ENCODE measurements at places on chromosomes 4 and X. TPM values are rescaled to one million over a fixed set of nuclear protein-coding genes. Genes with fewer than 3 reads are reported as not detected.

The RASSF6 gene
- total RNA-seq: not detected

The PAGE2 gene
- total RNA-seq: not detected

The CDS1 gene
- under 0.01 TPM for total RNA-seq

The WAS gene
- total RNA-seq: 0.36 TPM

The KIF4A gene
- total RNA-seq: 2.2 TPM

The DCAF4L1 gene
- total RNA-seq: under 0.01 TPM

The NEUROG2 gene
- total RNA-seq: not detected

The SLC6A14 gene
- not detected for total RNA-seq

The SLITRK4 gene
- 0.29 TPM for total RNA-seq

The TCEAL5 gene
- not detected for total RNA-seq

The RASGEF1B gene
- 5.8 TPM for total RNA-seq

The LUZP4 gene
- not detected for total RNA-seq

The ALB gene
- total RNA-seq: under 0.01 TPM

The LIAS gene
- 11.2 TPM for total RNA-seq

The BEX1 gene
- 4.4 TPM for total RNA-seq

The GPRASP1 gene
- total RNA-seq: 3.5 TPM

The NAP1L3 gene
- total RNA-seq: 14.1 TPM

The PLXNB3 gene
- total RNA-seq: 2.7 TPM

The CXXC4 gene
- not detected for total RNA-seq

The NKX3-2 gene
- 1.2 TPM for total RNA-seq

The DNAAF6 gene
- not detected for total RNA-seq

The CXCL1 gene
- 4.7 TPM for total RNA-seq

The FHL1 gene
- total RNA-seq: 68.7 TPM

The REELD1 gene
- not detected for total RNA-seq

The GC gene
- total RNA-seq: not detected

The AMBN gene
- total RNA-seq: not detected

The MTMR8 gene
- 0.72 TPM for total RNA-seq

The PRDM8 gene
- 5.0 TPM for total RNA-seq

The DYNLT3 gene
- total RNA-seq: 56.6 TPM

The CCDC158 gene
- total RNA-seq: 0.59 TPM

The GYPE gene
- 0.29 TPM for total RNA-seq

The BEX3 gene
- 150 TPM for total RNA-seq

The SPANXN3 gene
- total RNA-seq: not detected

The TEX13C gene
- not detected for total RNA-seq

The HTN1 gene
- total RNA-seq: not detected

The ATP1B4 gene
- not detected for total RNA-seq

The TKTL2 gene
- not detected for total RNA-seq

The RIBC1 gene
- 0.29 TPM for total RNA-seq

The IL13RA2 gene
- 1.1 TPM for total RNA-seq

The SORCS2 gene
- 11.5 TPM for total RNA-seq

The BRCC3 gene
- 10.1 TPM for total RNA-seq

The TBX22 gene
- total RNA-seq: not detected

The POLN gene
- 4.1 TPM for total RNA-seq

The RHOXF2 gene
- under 0.01 TPM for total RNA-seq

The CLIC2 gene
- 1.2 TPM for total RNA-seq

The MAGEB6B gene
- not detected for total RNA-seq

The ZNF157 gene
- total RNA-seq: under 0.01 TPM

The GNRHR gene
- not detected for total RNA-seq

The AMER1 gene
- 2.5 TPM for total RNA-seq

The BEX2 gene
- 4.3 TPM for total RNA-seq

The MAGED4 gene
- total RNA-seq: 58.6 TPM

The ADH1A gene
- not detected for total RNA-seq

The KCNIP4 gene
- not detected for total RNA-seq

The EDA2R gene
- 13.4 TPM for total RNA-seq

The RAPGEF2 gene
- 53.0 TPM for total RNA-seq

The WWC2 gene
- 35.1 TPM for total RNA-seq

All from osteoblast (primary cell).